AG10803 (cell line): ENCODE measurements at places on chromosomes 11 and 22.

DNA sequence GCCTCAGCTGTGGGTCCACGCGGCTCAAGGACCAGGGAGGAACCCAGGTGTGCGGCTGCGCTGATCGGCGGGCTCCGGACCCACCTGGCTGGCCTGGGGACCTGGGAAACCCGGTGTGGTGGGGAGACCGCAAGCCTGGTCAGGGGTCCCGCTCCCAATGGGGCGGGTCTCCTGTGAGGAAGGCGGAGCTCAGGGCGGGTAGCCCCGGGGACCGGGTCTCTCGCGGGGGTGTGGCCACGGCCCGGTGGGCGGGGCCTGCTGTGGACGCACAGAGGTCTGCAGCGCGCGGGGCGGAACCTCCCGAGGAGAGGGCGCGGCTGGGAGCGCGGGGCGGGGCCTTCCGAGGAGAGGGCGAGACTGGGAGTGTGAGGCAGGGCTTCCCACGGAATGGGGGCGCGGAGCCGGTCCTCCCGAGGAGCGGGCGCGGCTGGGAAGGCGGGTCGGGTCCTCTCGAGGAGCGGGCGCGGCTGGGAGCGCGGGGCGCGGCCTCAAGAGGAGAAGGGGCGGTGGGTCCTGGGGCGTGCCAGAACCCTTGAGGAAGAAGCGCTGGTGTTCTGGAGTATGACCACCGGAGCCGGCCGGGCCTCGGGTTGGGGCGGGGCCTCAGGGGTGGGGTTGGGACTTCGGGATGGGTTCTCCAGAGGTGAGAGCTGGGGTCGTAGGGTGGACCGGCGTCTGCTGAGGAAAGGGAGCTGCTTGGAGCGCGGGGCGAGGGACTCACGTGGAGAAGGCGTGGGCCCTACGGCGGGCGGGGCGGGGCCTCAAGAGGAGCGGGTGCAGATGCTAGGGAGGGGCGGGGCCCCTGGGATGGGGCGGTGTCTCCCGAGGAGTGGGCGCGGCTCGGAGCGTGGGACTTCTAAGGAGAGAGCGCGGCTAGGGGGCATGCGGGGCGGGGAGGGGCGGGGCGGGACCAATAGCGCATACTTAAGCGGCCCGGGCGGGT, 20.8 kb downstream of the DGCR6L start:
- DNase-seq = peak; percentile 51

GRCh38 chr11:43419460-43419859, 60.7 kb downstream of the TTC17 start:
- peak; percentile 29 for DNase-seq

DNA sequence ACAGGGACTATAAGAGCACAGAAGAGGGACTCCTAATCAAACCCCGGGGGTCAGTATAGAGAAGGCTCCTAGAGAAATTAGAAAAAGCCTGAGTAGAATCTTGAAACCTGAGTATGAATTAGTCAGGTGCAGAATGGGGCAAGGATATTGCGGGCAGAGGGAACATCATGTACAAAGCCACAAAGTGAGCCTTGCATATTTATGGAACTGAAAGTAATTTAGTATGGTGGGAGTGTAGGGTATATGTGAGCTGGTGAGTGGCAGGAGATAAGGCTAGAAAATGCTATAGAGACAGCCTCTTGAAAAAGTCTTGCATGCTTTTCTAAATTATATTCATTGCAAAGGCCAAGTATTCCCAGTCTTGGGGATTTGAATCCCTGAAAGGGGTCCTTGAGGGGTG, 93.7 kb downstream of the STIM1 start:
- no peak for DNase-seq

DNA sequence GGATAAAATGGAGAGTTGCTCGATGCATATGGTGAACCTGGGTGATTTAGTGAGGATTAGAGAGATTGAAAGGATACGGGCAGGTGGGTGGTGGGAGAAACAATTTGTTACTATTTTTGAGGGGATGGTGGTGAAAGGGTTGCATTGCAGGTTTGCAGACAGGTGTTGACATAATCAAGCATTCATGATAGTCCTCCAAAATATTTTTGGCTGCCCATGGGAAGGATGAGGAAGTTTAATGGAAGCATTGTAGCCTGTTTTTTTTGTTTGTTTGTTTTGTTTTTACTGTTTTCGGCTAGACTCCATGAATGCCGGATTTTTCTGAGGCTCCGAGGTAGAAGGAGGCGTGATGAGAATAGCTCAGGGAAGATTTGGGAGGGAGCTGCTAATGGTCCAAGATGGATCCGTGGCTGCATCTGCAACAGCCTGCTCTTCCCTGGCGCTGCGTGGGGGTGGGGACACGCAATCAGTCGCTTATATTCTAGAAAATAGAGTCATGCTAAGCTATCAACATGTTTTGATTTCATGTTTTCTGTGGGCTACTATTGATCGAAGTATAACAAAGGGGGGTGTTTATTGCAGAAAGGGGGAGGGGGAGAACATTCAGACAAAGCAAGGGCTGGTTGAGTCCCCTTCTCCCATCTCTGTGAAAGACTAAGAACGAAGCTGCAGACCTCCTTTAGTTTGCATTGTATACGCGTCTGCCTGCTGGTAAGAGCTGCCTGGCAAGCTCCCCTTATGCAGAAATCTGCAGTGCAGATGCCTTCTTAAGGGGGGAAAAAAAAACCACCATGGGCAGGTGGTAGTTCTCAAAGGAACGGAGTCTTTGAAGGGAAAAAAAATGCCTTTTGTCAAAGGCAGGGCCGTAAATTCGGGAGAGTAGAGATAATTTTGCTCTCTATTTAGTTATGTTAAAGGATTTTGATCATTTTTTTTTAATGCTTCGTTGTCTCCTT, 1.0 kb downstream of the RTN3 start:
- DNase-seq = no peak

DNA sequence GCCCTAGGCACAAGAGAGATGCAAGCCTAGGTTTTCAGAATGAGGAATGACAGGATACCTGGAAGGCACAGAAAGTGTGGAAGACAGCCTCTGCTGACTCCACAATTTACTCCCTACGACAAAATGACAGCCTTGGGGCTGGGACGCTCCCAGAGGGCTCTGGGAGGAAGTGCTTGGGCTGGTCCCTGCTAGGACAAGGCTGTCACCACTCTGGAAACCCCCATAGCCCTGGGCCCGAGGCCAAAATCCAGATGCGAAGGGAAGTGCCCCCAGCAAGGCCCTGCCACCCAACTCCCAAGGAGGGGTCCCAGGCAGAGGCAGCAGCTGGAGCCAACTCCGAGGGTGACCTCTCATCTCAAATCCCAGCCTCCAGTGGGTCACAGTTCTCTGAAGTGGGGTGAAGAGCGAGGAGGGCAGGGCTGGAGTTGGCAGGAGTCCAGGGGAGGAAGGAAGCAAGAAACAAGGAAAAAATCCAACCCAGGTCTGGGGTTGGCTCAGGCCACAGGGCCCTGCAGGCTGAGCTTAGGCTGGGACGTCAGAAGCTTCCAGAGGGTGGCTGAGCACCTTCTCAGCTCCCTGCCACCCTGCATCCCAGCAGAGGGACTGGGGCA, 6.3 kb upstream of the CDC42EP2 start:
- no peak for DNase-seq

- DNase-seq = no peak
These were observed 38.1 kb upstream of the LDLRAD3 start for GRCh38 chr11:35905646-35906276.

GRCh38 chr11:10605941-10606381, 37.5 kb upstream of the LYVE1 start:
- DNase-seq = peak; percentile 79

DNA sequence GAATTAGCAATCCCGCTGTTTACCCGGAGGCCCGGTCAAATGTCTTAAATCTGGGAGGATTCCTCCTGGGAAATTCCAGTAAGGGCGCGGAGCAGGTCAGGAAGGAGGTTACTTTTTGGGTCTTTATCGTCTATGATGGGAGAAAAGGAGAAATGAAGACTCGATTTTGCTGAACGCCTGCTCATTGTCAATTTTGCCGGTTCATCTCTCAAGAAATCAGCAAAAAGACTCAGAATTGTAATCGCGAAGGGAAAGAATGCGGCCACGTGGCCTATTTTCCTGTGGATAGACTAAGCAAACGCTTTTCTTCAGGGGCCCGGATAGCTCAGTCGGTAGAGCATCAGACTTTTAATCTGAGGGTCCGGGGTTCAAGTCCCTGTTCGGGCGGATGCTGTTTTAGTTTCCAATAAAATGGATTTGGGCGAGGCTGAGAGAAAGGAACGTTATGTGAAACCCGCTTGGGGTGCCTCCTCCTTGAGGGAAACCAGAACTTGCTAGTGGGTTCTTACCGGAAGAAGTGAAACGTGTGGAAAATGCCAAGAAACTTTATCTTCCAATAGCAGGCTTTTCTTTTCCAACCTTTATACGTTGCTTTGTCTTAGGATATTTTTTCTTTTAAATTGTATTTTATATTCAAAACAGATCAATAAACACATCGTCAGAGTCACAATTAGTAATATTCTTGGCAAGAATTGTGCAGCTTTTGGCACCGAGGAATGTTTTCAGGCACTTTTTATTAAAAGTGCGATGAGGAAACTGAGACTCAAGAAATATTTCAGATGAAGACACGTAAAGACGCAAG, 45.0 kb downstream of the OR4D9 start:
- DNase-seq = peak; percentile 90

DNA sequence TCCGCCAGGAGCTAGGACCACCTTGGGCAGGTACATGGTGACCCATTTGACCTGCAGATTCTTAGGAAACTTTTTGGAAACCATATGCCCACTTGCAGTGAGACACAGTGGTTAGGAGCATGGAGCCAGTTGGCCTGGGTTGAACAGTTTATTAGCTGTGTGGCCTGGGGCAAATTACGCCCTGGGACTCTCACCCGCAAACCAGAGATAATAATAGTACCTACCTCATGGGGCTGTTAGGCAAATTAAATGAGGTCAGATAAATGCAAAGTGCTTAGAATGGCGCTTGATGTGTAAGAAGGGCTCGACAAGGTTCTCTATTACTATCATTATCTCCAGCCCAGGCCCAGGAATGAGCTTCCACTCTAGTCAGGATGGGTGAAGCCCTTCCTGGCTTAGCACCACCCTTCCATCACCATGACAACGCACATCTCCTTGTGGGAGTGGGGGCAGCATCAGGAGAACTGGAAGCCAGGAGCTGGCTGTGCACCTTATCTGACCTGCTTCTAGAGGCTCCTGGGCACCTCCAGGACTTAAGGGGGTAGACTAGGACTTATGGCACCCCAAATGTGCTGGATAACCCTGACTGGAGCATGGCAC, 5.1 kb downstream of the SYT12 start:
- DNase-seq = no peak

- no peak for DNase-seq
These were observed 64.2 kb downstream of the FLI1 start for GRCh38 chr11:128757886-128758612.

- DNase-seq = no peak
These were observed 111.6 kb downstream of the KCNQ1OT1 start for GRCh38 chr11:2587976-2588748.

DNA sequence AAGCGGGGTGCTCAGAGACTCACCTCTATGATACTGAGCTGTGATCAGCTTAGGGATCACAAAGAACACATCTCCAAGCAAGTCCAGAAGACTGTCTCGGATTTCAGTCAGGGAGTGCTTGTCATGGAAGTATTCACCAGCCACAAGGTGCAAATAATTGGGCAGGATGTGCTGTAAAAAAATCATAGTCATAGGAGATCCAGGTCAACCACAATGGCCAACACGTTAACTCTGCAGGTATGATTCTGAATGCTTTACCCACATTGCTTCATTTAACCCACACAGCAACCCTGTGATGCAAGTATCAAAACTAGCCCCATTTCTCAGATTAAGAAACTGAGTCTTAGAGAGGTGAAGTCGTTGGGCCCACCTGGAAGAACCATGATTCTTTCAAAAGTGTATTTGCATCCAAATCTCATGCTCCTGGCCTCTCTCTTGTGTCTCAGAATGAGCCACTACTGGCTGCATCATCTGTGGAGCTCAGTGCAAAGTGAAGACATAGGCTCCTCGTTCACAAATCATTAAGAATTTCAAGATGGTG, 179.3 kb downstream of the BCR start:
- DNase-seq = no peak

GRCh38 chr11:83697518-83697917, 411.4 kb upstream of the CCDC90B start:
- no peak for DNase-seq

- DNase-seq = peak; percentile 52
These were observed 44.5 kb downstream of the NECTIN1 start for GRCh38 chr11:119684361-119685110.

DNA sequence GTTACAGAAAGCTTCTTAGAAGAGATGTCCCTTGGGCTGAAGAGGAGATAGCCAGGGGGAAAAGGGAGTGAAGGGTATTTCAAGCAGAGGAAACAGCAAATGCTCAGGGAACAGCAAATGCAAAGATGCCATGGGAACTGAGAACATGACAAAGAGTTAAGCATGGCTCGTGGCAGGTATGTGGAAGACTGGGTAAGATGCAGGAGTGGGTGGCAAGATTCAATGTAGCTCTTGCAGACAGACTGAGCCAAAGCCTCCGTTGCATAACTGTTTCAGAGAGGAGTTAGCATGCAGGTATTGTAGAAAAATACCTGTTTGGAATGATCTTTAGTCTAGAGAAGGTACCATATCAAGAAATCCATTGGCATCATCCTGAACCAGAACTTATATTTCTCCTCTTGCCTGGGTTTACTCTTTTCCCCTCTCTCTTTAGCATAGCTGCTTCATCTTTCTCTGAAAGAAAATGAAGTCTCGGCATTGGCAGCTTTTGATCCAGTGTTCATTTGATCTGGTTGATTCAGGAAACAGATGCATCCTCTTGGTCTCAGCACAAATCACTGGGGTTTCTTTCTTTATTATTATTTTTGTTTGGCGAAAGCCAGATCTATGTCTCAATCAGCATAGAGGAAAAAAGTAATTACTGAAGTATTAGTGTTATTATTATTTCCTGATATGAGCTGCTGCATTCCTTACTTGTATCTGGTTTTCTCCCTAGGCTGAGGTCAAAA, 41.7 kb upstream of the NUP160 start:
- DNase-seq = no peak

GRCh38 chr11:76025068-76025467, 181.2 kb downstream of the WNT11 start:
- peak; percentile 93 for DNase-seq

DNA sequence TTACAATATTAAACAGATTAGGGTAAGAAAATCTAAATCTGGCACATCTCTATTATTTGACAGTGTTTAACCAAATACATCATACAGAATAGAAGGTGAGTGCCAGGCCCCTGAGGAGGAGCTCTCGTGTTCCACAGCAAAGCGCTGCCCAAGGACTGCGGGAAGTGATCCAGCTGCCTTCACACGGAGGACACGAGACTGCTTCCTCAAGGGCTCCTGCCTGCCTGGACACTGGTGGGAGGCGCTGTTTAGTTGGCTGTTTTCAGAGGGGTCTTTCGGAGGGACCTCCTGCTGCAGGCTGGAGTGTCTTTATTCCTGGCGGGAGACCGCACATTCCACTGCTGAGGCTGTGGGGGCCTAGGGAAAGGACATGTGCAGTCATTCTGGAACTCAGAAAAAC, 71.1 kb downstream of the NCAPD3 start:
- DNase-seq = no peak

DNA sequence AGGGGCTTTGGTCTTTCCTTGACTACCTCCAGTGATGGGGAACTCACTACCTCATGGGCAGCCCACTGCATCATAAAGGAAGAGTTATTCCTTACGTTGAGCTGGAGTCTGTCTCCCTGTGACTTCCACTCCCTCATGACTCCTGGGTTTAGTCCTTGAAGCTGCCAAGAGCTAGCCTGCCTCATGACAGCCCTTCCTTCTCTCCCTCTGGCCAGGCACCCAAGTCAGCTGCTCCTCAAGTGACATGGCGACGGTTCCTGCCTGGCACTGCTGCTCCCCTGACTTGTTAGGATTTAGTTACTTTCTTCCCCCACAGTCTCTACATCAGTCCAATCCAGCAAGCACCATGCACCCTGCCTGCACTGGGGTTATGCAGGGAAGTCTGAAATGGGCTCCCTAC, 196.1 kb upstream of the TBCEL start:
- no peak for DNase-seq
